Osteocyte (in vitro differentiated cells): ENCODE measurements at places on chromosomes 2 and 18. TPM values are rescaled to one million over a fixed set of nuclear protein-coding genes. Genes with fewer than 3 reads are reported as not detected.

The ELOA2 gene
- not detected in 2 replicates for total RNA-seq

The CNGA3 gene
- total RNA-seq = not detected in 2 replicates

The TRABD2A gene
- 0.21 and 0.99 TPM in 2 replicates for total RNA-seq

The MFSD6 gene
- 7.1 and 12.1 TPM in 2 replicates for total RNA-seq

The REG3A gene
- total RNA-seq = not detected in 2 replicates

The EN1 gene
- total RNA-seq = not detected in 2 replicates

The AKAIN1 gene
- total RNA-seq = not detected in 2 replicates

The CPO gene
- total RNA-seq = not detected in 2 replicates

The EHBP1 gene
- total RNA-seq = 41.9 and 46.5 TPM in 2 replicates

The MAPK4 gene
- total RNA-seq = not detected in 2 replicates

The UGT1A7 gene
- total RNA-seq = not detected in 2 replicates

The KIDINS220 gene
- 99.2 and 101 TPM in 2 replicates for total RNA-seq
